Neural crest cell (in vitro differentiated cells): ENCODE measurements at places on chromosomes 4 and X.

DNA sequence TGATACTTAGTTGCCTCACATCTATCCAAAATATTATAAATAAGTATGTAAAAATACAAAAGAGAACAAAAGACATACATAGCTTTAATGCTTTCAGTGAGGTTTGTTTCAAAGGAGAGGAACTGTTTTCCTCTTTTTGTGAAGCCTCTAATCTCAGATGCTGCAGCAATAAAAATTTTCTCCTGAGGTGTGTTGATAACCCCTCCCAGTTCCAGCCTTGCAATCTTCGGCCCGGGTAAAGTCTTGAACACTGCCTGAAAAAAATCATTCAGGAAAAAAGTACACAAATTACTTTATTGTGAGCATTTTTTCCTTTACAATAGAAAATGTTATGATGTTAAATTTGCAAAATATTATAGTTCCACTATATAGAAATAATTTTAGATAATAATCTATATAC lies 8.8 kb downstream of the BBS7 start:
- no peak for DNase-seq

DNA sequence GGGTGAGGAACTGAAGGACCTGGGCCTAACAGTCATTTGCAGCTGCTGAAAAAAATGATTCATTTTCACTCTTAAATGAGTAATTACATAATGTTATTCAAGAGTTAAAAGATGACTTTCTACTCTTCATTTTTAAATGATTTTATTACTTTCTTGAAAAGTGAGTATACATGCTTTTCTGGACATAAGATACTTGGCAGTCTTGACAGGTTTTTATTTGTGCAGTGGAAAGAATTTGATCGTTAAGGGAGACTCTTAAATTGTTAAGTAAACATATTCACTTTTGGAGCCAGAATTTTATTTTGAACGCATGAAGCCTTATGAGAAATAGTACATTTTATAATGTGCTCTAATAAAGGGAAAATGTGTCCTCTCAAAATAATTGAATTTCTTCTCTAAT lies 245.7 kb downstream of the TENM3 start:
- DNase-seq: no peak

DNA sequence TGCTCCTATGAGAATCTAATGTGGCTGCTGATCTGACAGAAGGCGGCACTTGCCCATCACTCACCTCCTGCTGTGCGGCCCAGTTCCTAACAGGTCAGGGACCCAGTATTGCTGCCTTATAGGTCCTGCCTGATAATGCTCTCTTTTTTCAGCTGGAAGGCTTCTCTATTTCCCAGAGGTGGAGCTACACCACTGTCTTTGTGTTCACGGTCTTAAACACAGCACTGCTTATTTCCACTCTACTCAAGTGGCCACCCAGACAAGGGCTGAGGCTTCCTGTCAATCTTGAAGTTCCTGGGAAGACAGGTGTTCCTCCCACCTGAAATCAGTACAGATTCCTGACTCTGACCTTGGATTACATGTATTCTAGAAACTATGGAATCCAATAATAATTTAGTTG lies 270.6 kb downstream of the NR3C2 start:
- no peak for DNase-seq

GRCh38 chr4:133156096-133156495 lies 7.0 kb downstream of the PCDH10 start:
- DNase-seq: peak; percentile 29

DNA sequence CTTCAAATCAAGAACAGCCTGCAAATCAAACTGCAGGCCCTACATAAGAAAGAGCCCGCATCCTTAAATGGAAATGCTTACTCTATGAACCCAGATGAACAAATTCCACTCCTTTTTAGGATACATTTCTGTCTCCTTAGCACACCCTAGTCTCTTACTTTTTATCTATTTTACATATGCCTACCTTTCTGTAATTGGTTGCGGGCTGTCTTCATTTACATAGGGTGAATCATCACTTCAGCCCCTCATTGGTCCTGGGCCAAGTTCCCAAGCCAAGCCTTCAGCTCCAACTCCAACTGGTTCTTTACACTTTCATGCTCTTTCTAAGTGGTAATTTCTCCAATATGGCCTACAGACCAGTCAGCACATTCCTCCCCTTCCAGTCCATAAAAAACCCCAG lies 219.3 kb downstream of the TRAM1L1 start:
- no peak for DNase-seq

GRCh38 chrX:13786048-13786447 lies 30.8 kb downstream of the GPM6B start:
- no peak for DNase-seq

DNA sequence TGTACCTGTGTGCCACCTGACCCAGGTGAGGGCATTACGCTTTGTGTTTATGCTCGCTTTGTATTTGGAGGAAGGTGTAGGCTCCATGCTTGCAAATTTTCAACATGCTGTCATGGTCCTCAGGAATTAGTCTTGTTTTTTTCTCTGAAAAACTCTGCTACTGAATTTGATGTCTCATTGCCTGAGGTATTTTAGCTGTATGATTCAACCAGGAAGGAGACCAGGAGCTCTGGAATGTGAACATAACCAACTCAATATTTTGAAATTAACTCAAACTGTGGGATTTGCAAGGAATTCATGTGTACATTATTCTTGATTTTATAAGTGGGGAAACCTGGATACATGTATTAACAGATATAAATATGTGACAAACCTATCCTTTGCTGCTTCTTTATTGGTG lies 134.1 kb downstream of the SLC4A4 start:
- no peak for DNase-seq

DNA sequence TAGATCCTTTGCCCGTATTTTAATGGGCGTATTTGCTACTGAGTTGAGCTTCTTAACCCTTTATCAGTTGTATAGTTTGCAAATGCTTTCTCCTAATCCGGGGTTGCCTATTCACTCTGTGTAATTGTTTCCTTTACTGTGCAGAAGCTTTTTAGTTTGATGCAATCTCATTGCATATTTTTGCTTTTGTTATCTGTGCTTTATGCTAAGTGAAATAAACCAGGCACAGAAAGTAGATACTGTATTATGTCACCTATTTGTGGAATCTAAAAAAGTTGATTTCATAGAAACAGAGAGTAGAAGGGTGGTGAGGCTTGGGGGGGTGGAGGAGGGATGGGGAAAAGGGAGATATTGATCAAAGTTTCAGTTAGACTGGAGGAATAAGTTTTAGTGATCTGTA lies 17.7 kb downstream of the OGT start:
- DNase-seq: no peak

- DNase-seq: no peak
Measured at GRCh38 chrX:4809571-4809970, 1096.1 kb upstream of the PRKX start.

GRCh38 chrX:51866210-51866609 lies 27.2 kb upstream of the MAGED1 start:
- DNase-seq: no peak

DNA sequence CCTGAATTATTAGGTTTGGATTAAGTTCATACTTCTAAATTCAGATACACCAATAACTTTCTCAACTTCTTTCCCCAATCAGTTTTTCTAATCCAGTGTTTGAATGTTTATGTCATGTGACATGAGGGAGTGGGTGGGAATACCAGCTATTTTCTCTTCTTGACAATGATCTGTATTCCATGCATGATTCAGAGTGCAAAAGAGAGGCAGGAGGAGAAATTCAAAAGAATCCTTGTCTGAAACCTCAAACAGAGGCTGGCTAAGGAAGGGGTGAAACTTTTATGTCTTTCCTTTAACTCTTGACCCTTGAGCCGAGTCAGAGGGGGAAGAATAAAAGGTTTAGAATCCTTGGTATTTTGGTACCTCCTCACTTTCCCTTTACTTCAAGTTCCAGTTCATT lies 544.7 kb downstream of the SPRY1 start:
- DNase-seq: no peak

GRCh38 chr4:181971973-181972372 lies 271.2 kb upstream of the TENM3 start:
- no peak for DNase-seq

- no peak for DNase-seq
Measured at GRCh38 chr4:126658411-126658810, 974.3 kb upstream of the INTU start.

GRCh38 chr4:37652747-37653527 lies 33.2 kb downstream of the RELL1 start:
- no peak for DNase-seq

- DNase-seq: no peak
Measured at GRCh38 chr4:21949073-21949457, 493 bp upstream of the KCNIP4 start.
